Activated CD4-positive, alpha-beta T cell treated with anti-CD3 and anti-CD28 coated beads for 48 hours (primary cell): ENCODE measurements at places on chromosomes 13 and 19.

DNA sequence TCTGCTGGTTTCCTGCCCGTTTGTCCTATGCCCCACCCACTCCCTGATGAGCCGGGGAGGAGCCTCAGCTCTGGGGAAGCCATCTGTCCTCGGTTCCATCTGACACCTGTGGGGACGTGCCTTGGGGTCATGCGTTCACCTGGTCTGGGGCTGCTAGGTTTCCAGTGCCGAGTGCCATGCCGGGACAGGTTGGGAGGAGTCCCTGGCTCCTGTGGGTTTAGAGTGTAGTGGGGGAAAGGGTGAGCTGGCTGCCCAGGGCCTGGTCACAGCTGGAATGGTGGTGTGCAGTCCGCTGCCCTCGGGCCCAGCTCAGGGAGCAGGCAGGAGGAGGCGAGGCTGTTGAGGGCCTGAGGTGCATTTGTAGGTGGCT is 2.5 kb downstream of the KDM4B start:
- peak; percentile 57 for DNase-seq

- DNase-seq, result no peak
These were observed 25.8 kb upstream of the SPATA13 start for GRCh38 chr13:24134757-24135156.

- no peak for DNase-seq
These were observed 723.9 kb downstream of the GPC5 start for GRCh38 chr13:92122186-92122853.

DNA sequence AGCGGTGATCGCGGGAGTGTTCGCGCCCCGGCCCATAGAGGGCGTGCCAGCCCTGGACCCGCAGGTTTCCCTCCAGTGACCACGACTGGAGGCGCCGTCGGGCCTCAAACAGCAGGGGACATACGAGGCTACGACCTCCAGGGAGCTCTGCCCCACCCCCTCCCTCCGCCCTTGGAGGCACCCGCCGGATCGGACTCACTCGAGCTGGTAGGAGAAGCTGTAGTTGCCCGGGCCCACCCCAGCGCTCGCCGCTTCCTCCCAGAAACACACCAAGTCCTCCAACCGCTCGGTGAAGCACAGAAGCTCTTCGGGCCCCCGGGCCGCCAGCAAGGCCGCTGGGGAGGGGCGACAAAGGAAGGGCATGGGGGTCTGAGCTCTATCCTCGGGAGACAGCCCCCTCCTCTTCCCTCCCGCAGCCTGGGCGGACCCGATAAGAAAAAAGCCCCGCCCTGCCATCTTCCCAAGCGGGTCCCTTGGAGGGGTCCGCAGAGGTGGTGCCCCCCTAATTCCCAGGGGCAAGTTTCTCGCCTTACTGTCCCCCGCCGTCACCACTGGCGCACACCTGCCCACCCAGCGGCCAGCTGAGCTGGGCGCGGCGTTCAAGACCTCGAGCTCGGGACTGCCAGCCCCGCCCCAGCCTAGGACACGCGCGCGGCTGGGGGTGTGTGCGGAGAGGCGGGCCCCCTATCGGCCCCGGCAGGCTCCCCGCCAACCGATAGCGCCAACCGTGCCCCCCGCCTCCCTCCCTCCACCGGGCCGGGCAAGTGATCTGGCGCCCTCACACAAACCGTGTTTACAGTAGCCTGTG is 1.0 kb downstream of the EPOR start:
- DNase-seq, result peak; percentile 69

DNA sequence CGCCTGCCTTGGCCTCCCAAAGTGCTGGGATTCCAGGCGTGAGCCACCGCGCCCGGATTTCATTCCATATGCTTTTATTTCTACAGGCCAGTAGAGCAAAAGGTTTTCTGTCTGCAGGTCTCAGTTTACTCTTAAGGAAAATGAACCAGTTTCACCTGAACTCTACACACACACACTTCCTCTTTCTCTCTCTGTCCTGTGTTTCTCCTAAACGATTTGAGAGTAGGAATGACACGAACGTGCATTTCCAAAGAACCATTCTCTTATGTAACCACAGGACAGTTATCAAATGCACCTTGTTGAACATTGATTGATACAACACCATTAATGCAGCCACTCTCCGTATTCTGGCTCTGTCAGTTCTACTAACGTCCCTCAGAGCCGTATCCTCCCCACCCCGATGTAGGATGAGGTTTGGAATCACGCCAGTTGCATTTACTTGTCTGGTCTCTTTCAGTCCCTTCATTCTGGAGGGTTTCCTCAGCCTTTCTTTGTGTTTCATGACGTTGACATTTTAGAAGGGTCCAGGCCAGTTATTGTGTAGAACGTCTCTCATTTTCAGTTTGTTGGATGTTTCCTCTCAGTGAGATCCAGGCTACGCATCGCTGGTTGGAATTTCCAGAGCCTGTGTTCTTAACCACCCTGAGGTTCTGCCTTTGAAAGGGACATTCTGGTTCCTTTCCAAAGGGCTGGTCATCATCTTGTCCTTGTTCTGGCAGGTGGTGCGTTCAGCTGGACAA is 36.0 kb downstream of the BICRA start:
- no peak for DNase-seq

GRCh38 chr13:84460989-84461388 is 578.7 kb upstream of the SLITRK1 start:
- DNase-seq, result no peak

DNA sequence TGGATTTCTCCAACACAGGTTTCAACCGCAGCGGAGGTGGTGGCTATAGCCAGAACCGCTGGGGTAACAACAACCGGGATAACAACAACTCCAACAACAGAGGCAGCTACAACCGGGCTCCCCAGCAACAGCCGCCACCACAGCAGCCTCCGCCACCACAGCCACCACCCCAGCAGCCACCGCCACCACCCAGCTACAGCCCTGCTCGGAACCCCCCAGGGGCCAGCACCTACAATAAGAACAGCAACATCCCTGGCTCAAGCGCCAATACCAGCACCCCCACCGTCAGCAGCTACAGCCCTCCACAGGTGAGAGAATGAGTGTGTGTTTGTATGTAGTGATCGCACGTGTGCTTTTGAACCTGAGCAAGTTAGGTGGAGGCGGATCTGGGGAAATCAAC is 6.0 kb upstream of the CCDC97 start:
- no peak for DNase-seq

- no peak for DNase-seq
These were observed 88.8 kb downstream of the MBNL2 start for GRCh38 chr13:97310809-97311436.

- DNase-seq, result no peak
These were observed 1434.7 kb upstream of the PCDH20 start for GRCh38 chr13:62850331-62850730.

- no peak for DNase-seq
These were observed 1684.2 kb upstream of the SLC10A2 start for GRCh38 chr13:104750377-104750776.

DNA sequence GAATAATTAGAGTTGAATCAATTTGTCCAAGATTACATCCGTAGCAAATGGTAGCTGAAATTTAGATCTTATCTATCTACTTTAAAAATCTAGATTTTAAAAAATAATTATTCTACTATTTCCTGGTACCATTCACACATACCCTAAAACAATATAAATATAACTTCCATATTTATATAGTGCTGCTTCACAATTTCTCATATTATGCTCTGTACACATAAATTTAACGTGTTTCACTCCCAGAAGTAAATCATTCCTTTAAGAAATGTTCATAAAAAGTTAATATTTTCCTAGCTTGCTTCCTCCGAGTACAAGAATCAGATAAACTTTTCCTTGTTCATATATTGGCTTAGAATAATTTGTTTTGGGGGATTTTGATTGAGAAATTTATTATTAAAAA is 857.0 kb upstream of the SPRY2 start:
- no peak for DNase-seq

- no peak for DNase-seq
These were observed 1456.1 kb upstream of the MIR17HG start for GRCh38 chr13:89891416-89891815.

GRCh38 chr19:40365613-40366401 is 17.3 kb downstream of the PLD3 start:
- peak; percentile 76 for DNase-seq

- no peak for DNase-seq
These were observed 5.7 kb downstream of the AP1M1 start for GRCh38 chr19:16203256-16204004.

GRCh38 chr13:33629605-33630360 is 188.2 kb upstream of the RFC3 start:
- DNase-seq, result no peak

DNA sequence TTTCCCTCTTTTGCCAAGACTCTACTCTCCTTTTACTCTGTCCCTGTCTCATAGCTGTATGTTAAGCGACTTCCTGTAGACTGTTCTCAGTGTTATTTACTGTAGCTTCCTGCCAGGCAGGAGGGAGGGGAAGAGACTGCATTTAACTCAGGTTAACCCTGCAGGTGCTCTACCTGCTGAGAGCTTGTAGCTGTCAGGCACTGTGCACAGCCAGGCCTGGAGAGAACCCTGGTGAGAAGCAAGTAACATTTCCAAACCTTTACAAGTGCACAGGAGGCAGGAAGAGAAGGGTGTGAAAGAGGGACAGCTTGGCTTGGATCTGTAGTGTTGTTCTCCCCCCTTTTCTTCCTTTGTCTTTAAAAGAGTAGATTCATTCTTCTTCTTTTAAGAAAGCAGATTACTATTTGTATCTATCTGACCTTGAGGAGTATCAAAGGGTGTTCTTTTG is 167.1 kb downstream of the LMO7 start:
- DNase-seq, result no peak

- DNase-seq, result peak; percentile 94
These were observed 94.5 kb downstream of the GNG7 start for GRCh38 chr19:2607712-2608601.

DNA sequence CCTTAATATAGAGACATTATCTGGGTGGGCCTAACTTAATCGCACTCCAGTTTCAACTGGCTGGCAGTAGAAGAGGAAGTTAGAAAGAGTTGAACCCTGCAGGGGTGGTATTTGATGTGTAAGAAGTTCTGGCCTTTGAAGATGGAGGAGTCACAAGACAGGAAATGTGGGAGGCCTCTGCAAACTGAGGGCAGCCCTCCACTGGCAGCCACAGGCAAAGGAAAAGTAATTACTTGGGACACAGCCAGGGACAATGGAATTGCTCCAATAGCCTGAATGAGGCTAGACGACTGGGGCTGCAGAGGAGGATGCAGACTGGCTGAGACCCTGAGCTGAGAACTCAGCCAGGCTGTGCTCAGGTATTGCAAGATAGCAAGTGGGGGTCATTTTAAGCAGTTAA is 703.3 kb upstream of the ARGLU1 start:
- DNase-seq, result no peak

- no peak for DNase-seq
These were observed 120.0 kb downstream of the ITGBL1 start for GRCh38 chr13:101572456-101572855.

GRCh38 chr13:37797631-37798030 is 71.9 kb downstream of the TRPC4 start:
- no peak for DNase-seq

DNA sequence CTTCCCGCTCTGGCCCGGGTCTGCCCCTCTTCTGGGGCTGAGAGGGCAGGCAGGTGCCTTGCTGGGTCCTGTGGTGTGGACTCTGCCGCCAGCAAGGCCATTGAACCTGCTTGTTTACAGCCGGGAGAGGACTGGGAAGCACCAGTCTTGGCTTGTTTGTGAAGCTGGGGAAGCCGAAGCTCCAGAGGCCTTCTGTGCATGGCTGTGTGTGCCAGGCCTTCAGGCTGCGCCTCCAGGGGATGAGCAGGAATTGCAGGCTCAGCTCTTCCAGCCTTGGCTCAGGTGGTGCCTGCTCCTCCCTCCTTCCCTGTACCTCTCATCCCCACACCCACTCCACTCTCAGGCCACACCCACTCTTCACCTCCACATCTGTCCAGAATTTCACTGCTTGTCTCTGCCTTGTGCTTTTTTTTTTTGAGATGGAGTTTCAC is 17.5 kb downstream of the NDUFB7 start:
- no peak for DNase-seq

- DNase-seq, result no peak
These were observed 4.2 kb downstream of the PTPRS start for GRCh38 chr19:5336195-5336965.

- DNase-seq, result no peak
These were observed 531.7 kb downstream of the SLITRK1 start for GRCh38 chr13:83350569-83350968.

GRCh38 chr19:3171894-3172672 is 6.5 kb upstream of the S1PR4 start:
- no peak for DNase-seq

DNA sequence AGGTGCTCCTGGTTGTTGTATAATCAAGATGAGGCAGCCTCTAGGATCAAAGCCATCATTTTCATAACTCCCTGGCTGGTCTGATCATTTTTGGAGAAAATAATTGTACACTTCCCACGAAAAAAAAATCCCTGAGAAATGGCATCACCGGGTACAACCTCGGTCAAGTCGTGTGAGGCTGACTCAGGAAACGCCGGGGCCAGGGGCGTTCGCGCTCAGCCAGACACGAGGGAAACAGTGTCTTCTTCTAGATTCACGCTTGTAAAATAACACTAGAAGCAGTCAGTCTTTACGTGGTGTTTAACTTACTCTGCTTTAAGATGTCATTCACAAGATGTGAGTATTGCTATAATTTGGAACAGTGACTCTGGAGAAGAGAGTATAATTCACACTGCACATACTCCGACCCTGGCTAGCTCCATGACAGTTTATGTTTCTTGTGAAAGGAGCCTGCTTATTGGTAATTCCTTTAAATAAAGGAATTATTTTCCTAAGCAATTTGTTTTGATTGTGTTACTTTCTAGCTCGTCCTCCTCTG is 109.0 kb upstream of the SOX1 start:
- no peak for DNase-seq

- no peak for DNase-seq
These were observed 23.0 kb downstream of the CUL4A start for GRCh38 chr13:113232208-113233003.

DNA sequence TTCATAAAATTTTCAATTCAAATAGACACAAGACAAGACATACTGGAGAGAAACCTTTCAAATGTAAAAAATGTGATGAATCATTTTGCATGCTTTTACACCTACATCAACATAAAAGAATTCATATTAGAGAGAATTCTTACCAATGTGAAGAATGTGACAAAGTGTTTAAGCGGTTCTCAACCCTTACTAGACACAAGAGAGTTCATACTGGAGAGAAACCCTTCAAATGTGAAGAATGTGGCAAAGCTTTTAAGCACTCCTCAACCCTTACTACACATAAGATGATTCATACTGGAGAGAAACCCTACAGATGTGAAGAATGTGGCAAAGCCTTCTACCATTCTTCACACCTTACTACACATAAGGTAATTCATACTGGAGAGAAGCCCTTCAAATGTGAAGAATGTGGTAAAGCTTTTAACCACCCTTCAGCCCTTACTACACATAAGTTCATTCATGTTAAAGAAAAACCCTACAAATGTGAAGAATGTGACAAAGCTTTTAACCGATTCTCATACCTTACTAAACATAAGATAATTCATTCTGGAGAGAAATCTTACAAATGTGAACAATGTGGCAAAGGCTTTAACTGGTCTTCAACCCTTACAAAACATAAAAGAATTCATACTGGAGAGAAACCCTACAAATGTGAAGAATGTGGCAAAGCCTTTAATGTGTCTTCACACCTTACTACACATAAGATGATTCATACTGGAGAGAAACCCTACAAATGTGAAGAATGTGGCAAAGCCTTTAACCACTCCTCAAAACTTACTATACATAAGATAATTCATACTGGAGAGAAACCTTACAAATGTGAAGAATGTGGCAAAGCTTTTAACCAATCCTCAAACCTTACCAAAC is 24.6 kb upstream of the ZNF431 start:
- no peak for DNase-seq

- DNase-seq, result peak; percentile 87
These were observed 15.1 kb downstream of the NDUFB7 start for GRCh38 chr19:14556662-14557188.

- DNase-seq, result peak; percentile 78
These were observed 186.2 kb downstream of the USP12 start for GRCh38 chr13:26985285-26985878.

GRCh38 chr13:50611117-50611781 is 232.2 kb downstream of the DLEU7 start:
- DNase-seq, result peak; percentile 26
